ENCODE measurements at places on chromosomes 3 and 15.
A peak's percentile ranks its signal among the peaks of the same experiment; 100 is the strongest.

GRCh38 chr15:92655178-92655995 is at the start of gene FAM174B:
Gene FAM174B (minus strand): TSS chr15:92655775.
- DNase-seq: no peak

GRCh38 chr3:110679285-110679684 is 392.3 kb upstream of the NECTIN3 start:
- no peak for DNase-seq

- no peak for DNase-seq
These were observed 113.6 kb upstream of the TPM1 start for GRCh38 chr15:62929000-62929357.

DNA sequence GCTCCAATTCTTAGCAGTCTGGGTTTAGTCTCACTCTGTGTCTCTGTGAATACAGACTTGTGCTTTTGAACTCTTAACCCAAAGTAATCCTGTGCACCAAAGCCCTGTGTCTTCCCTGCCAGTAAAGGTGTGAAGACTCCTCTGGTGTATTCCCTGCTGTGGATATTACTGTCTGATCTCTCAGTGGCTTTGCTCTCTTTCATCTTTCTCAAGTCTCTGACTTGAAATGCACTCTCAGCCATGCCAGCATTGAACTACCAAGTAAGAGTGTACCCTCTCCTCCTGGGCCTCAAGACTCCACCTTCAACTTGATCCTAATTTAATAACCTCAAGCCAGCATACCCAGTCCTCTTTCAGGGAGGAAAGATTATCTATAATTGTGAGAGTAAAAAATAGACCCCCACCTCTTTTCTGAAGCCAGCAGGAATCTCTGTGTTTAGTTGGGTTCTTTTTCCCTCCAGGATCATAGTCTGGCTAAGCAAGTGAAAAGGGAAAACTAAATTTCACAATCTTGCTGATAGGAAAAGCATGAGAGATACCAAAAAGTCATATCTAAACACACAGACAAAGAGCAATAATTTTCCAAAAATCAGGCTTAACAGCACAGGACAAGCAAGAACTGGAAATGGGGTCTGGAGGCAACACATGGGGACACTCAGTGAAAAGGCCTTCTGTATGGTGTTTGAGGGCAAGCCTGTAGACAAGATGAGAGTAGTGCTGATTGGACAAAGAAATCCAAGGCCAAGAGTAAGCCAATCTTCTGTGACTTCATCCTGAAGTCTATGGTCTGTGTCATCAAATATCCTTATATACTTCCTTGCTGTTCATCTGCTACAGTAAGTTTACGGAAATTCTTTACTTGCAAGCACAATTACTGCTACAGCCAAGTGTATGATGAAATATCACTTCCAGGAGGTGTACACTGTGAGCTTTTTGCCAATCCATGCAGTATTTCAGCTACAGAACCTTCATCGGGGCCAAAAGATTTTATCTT is 296.1 kb upstream of the TGFBR2 start:
- no peak for DNase-seq

- no peak for DNase-seq
These were observed 3.8 kb upstream of the ZNF385D start for GRCh38 chr3:21754839-21755238.

- peak; percentile 69 for DNase-seq
These were observed 2.0 kb downstream of the FAM43A start for GRCh38 chr3:194687638-194688199.

GRCh38 chr15:56944485-56944884 is 26.0 kb downstream of the TCF12 start:
- DNase-seq: no peak
